Hematopoietic multipotent progenitor cell treated with erythropoietin and hydrocortisone succinate and interleukin-3 and kit ligand, for 6 days (in vitro differentiated cells): ENCODE measurements at places on chromosomes 2 and 18.

DNA sequence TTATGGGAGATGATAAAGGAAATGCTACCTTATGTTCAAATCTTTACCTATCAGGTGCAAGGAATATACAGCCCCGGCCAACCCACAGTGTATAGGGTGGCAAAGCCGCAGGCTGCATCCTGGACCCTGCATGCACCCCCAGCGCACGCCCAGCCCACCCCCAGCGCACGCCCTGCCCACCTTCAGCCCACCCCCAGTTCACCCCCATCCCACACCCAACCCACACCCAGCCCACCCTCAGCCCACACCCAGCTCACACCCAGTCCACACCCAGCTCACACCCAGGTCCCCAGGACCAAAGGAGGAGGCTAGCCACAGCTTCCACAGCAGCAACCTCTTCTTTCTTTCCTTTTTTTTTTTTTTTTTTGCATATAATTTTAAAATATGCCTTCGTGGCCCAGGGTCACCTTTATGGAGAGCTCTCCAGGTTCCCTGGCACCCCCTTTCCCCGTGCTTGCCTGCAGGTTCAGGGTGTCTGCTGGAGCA, 120.9 kb downstream of the PTGR3 start:
- no peak for DNase-seq

GRCh38 chr18:63247506-63247905, 72.1 kb downstream of the BCL2 start:
- DNase-seq = no peak

DNA sequence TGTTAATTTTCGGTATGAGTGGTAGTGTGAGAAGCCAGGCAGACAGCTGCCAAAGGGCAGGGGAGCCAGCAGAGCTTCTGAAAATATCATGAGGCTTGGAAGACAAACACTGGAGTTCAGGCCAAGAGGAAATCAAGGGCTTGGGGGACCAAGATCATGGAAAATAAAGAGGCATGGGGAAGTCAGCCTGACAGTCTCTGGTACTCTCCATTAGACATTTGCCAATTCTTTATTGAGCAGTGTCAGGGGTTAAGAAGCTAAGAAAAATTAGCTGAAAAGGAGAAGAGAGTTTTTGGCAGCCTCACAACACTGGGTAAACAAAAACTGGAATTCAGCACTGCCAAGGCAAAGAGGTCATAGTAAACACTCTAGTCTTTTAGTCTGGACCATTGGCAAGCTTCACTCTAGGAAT, 612.7 kb downstream of the EPHA4 start:
- DNase-seq = no peak

DNA sequence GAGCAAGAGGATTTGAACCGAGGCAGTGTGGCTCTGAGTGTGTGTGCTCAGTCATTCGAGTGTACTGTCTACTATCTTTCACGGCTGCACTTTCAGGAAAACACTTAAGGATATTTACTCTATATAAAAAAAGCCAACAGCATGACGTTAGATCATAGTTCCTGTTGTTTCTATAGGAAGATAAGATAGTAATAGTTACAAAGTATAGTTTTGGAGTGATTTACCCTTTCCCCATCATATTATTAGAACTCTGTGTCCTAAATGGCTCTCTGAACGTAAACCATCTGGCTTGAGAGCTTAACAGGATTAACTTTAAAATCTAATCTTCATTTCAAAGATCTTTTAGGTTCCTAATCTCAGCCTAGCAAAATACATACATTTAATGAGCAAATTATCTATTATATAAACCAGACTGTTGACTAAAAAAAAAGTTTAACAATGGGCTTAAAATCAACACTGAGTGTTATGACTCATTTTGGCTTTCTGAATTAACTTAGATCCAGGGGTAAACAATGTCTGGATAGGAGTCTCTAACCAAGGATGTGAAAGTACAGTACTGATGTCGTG, 150.3 kb upstream of the DNMT3A start:
- no peak for DNase-seq

- DNase-seq = peak; percentile 59
These were observed 23.2 kb downstream of the ACOXL start for GRCh38 chr2:110755491-110756078.
